RWPE1 (cell line): ENCODE measurements at places on chromosomes 3 and 15.

DNA sequence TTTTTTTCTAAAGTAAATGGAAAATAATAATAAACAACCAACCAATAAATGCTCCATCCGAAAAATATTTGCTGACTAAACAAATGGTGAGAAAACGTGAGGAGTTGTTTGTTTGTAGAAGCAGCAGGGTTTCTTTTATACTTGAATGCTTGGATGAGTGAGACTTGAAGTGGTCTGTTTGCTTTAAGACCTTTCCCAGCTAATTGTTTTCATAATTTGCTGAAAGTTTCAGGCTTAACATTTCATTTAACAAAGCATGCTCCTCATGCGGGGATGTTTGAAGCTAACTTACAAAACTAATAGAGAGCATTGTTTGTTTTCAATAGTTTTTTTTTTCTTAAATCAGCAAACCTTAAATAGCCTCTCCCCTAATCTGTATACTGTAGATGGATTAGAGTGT lies 484.6 kb downstream of the ROBO2 start:
- no peak for DNase-seq

DNA sequence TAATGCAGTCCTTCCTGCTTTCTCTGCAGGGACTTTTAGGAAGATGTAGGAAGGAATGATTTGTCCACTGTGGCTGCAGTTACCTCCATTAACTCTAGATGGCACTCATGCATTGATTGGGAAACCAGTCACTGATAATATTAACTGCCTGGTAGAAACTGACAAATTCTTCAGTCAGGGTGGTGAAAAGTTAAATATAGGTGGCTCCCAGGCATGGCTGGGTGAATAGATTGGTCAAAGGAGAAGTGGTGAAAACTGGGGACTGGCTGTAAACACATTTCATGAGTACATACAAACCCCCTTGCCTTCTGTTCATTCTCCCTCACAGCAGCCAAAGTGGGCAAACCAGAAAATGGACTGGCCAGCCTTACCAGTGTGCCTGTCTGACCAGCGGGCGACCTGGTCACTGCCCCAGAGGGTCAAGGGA lies 333.4 kb downstream of the THSD4 start:
- DNase-seq: peak; percentile 51

- no peak for DNase-seq
These were observed 12.9 kb downstream of the SPINT1 start for GRCh38 chr15:40856746-40857145.

GRCh38 chr3:23254835-23255234 lies 51.7 kb downstream of the UBE2E2 start:
- DNase-seq: no peak

DNA sequence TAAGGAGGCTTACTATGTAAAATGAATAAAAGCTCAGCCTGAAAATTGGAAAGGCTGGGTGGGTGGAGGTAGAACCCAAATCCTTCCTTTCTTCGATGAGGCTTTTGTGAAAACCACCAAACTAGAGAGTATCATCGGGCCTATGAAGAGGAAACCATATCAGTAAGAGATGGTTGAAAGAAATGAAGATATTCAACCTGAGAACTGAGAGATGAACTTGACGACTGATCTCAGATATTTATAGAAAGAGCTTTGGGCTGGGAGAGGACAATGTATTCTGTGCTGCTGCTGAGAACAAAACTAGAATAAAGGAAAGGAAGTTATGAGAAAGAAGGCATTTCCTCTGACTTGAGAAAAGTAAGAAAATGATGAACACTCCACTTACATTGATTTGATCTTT lies 236.6 kb downstream of the KCNH8 start:
- no peak for DNase-seq

DNA sequence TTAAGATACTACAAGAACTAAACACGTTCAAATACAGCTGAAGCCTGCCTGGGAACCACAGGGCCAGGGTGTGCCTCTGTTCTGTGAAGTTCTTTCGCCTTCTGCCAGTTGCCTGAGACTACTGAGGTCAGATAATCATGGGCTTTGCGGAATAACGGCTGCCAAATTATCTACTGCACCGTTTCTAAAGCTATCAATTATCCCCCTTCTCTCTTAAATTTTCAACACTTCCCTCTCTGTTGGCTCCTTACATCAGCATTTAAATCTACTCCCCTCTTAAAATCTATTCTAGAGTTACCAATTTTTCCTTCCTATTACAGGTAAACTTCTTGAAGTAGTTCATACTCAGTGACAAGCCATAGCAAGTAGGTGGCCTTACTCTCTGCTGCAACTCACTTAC lies 6.2 kb upstream of the NEO1 start:
- DNase-seq: no peak

DNA sequence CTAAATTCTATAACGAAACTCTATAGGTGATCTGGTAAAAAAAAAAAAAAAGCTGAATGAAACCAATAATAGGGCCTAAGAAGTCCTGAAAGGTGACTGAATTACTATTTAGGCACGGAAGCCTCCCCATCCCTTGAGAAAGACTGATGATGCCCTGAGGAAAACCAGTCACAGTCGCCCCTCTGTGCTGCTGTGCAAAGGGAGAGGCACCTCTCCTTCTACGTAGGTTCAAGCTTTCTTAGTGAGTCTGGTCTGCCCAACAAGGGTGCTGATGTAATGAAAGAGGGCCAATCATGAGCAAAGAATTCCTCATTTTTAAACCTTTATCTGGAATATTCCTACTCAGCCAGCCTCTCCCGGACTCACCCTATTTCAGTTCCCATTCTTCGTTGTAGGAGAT lies 11.9 kb downstream of the NPHP3 start:
- no peak for DNase-seq
